T-cell (primary cell): ENCODE measurements at places on chromosomes 12 and 14.
A peak's percentile ranks its signal among the peaks of the same experiment; 100 is the strongest.

DNA sequence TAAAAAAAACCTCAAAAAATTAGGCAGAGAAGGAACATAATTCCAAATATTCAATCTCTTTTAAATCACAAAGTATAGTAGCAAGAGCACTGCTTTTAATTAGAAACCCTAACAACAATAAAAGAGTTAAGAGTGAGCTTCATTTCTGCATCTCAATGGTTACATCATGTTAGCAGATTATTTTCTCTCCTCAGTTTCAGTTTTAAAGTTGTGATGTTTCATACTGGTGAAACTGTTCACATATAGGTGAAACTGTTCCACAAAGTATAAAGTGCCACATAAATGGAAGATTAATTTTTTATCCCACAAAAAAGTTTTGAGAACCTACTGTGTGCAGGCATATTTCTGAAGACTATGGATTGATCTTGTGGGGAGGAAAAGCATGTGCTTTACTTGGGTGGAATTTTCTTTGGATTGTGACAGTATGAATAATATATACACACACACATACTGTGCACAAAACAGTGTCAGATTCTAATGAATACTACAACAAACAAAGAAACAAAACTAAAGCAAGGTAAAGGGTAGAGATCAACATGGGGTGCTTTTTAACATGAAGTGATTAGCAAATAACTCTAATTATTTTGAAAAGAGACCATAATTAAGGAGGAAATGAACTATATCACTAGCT, 17.1 kb downstream of the LUM start:
- DNase-seq, result no peak

DNA sequence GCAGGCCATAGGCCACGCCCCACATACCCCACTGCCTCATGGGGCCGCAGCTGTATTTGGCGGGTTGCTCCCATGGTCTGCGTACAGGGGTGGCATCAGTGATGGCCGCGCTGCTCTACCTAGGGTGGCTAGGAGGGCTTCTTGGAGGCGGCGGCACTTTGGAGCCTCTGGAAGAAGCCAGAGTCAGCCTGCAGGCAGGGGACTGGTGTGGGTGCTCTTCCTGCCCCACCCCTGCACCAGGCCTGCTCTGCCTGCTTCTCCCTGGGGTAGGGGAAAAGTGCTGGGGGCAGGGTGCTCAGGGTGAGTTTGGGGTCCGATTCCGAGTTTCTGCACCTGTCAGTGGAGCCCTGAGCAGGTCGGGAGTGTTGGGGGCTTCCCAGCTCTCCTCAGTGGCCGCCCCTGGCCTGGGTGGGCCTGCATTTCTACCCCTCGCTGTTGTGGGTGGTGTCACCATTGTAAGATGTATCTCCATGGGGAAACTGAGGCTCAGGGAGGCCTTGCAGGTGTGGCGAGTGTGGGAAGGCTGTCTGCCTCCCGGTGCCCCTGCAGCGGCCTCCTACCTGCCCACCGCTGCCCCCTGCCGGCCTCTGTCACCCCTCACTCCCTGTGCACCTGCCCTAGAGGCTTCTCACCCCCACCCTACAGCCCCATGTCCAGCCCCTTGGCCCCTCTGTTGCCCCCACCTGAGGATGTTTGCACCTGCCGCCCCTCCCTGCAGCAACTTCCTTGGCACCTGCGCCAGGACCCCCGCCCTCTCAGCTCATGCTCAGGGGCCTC, 5.5 kb downstream of the CEP170B start:
- DNase-seq, result no peak

DNA sequence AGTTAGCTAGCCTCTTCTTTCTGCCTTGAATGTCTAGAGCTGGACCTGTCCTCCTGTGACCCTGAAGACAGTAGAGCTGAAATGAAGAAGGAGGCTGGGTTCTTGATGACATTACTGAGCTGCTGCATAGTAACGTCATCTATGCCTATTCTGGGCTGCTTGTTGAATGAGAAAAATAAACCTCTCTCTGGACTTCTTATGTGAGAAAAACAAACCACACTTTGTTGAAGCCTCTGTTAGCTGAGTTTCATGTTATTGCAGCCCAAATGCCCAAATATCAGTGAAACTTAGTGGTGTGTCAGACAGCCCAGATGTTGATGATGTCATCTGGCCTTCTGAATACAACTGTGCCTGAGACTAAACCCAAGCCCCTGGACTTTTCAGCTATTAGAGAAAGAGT, 67.0 kb upstream of the MAX start:
- DNase-seq, result no peak

DNA sequence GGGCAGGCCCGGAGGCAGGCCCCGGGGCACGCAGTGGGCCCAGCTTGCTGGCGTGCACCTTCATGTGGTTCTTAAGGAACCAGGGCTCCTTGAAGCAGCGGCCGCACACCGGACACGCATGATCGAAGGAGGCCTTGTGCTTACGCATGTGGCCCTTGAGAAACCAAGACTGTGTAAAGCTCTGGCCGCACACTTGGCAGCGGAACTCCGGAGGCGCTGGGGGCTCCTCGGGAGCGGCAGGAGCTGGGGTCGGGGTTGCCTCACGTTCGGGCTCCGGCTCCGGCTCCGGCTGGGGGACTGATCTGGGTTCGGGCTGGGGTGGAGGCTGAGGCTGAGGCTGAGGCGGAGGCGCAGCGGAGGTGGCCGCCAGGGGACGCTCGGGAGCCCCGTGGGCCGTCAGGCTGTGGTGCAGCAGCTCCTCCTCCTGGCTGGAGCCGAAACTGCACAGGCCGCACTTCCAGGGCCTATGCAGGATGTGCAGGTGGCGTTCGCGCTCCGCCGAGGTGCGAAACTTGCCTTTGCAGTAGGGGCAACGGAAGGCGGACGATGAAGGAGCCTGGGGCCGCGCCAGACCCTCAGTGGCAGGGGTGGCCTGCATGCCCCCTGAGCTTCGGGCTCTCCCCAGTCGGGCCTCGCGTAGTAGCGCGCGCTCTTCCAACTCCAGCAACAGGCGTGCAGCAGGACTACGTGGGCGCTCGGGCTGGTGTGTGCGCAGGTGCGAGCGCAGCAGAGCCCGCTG, 6.0 kb downstream of the ZNF219 start:
- DNase-seq, result peak; percentile 90

DNA sequence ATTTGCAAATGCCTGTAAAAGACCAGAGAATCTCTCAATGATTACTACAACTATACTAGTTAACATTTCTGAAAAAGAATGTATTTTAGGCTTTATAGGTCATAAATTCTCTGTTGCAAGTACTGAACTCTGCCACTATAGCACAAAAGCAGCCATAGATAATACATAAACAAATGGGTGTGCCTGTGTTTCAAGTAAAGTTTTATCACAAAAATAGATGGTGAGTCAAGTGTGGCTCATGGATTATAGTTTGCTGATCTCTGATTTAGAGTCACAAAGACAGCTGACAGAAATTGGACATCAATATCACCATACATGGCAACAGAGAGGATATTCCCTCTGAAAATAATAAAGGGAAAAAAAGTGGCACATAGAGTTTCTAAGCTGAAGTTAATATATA, 68.1 kb downstream of the FSCB start:
- DNase-seq, result no peak

GRCh38 chr14:68278576-68279436, 459.2 kb downstream of the RAD51B start:
- DNase-seq, result no peak

GRCh38 chr14:34453226-34453625, 8.8 kb downstream of the SPTSSA start:
- no peak for DNase-seq

GRCh38 chr12:91093341-91093740, 18.0 kb downstream of the LUM start:
- DNase-seq, result no peak

DNA sequence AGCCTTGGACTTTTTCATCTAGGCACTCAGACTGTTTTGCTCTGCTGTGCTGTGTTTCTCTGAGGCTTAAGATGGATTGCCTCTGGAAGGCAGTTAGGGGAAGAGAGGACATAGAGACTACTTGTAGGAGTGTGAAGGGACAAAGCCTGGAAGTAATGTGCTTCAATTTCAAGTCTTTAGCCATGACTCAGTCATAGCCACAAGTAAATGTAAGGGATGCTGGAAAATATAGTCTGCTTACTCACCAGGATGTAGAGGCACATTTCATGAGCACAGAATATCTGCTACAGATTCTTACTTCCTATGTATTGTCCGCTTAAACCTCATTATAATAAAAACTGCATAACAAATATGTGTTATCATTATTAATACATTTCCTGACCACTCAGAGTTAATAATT, 794.3 kb upstream of the NOVA1 start:
- DNase-seq, result no peak

DNA sequence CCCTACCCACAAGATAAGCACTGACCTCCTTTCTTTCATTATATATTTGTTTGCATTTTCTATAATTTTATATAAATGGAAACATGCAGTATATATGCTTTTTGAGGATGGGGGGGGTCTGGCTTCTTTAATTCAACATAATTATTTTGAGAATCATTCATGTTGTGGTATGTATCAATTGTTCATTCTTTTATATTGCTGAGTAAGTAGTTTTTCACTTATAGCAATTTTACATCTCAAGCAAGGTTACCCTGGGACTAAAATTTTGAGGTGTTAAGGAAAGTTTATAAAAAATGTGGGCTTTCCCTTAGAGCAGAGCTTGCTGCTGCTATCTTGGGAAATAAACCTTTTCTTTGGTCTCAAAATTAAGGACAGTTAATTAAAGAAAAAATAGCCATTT, 89.9 kb upstream of the EGLN3 start:
- no peak for DNase-seq

GRCh38 chr12:12070674-12071656, at the start of gene BCL2L14:
Gene BCL2L14, plus strand, starts transcription at chr12:12070939. Its CDS starts 8,367 bp downstream, at chr12:12079306.
- no peak for DNase-seq

- DNase-seq, result no peak
These were observed 165.0 kb upstream of the RTL1 start for GRCh38 chr14:101068313-101069227.

DNA sequence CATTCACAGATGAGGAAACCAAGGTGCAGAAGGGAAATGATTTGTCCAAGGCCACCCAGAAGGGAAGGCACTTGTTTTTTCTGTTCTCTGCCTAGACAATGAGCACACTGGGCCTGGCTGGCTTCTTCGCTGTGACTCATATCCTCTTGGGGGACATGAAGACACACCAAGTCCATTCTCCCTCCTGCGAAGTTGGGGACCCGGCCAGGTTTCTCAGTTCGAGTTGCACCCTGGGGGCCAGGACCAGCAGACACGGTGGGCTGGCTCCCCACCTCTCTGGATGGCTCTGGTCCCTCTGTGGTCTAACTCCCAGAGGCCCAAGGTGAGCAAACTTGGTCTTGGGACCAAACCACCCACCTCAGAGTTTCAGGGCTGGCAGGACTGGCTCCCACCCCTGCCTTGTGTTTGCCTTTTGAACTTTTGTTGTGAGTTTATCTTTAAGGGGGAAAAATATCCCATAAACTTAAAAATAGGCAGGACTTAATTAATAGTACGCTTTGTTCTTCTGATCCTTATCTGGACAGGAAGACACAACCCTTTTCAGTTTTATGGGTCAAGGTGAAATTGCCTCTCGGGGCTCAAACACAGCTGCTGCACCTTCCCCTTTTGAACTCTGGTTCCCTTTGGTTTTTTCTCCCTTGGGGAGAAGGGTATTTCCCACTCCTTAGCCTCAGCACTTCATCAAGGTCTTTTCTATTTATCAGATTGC, 9.0 kb upstream of the MLEC start:
- no peak for DNase-seq

DNA sequence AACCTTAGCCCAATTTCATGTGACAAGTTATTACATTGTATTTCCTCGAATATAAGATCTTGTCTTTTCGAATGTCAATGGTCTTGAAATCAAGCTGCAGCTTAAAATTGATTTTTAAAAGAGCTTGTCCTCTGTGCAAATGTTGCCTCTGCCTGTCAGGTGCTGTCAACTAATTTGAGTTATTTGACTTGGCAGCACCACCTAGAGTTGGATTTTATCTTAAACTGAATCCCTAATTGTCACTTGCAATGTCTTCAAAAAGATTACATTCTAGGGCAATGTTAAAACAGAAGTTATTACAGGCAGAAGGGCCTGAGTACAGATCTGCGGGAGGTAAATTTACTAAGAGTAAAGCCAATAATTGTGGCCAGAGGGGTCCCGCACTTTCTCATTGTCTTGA, 26.2 kb upstream of the TUNAR start:
- no peak for DNase-seq

DNA sequence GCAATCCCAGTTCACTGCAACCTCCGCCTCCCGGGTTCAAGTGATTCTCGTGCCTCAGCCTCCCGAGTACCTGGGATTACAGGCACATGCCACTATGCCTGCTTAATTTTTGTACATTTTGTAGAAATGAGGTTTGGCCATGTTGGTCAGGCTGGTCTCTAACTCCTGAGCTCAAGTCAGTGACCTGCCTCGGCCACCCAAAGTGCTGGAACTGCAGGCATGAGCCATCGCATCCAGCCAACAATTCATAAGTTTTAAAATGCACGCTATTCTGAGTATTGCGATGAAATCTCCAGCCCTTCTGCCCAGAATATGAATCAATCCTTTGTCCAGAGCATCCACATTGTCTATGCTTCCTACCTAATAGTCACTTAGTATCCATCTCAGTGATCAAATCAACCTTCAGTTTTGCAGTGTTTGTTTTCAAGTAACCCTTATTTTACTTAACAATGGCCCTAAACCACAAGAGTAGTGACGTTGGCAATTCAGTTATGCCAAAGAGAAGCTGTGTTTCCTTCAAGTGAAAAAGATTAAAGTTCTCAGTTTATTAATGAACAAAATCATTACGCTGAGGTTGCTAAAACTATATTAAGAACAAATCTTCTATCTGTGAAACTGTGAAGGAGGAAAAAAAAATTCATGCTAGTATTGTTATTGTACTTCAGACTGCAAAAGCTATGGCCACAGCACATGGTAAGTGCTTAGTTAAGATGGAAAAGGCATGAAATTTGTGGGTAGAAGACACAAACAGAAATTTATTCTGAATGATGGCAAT, 11.0 kb downstream of the GCH1 start:
- no peak for DNase-seq

- no peak for DNase-seq
These were observed 60.5 kb upstream of the OR10AD1 start for GRCh38 chr12:48263617-48264016.

DNA sequence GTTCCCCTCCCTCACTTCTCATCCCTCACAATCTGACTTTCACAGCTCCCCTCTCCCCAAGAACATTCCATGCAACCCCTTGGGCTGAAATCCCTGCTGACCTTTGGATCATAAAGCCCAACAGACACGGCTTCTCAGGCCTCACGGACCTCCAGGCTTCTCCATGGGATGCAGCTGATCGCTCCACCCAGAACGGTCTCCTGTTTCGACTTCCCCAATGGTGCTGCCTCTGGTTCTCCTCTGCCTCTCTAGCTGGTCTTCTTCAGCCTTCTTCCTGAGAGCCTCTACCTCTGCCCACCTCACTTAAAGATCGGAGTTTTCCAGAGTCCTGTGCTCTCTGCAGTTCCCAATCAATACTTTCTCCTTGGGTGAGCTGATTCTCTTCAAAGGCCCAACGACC, 17.8 kb upstream of the PRMT8 start:
- DNase-seq, result no peak

GRCh38 chr14:85590784-85591183, 60.8 kb downstream of the FLRT2 start:
- DNase-seq, result no peak

DNA sequence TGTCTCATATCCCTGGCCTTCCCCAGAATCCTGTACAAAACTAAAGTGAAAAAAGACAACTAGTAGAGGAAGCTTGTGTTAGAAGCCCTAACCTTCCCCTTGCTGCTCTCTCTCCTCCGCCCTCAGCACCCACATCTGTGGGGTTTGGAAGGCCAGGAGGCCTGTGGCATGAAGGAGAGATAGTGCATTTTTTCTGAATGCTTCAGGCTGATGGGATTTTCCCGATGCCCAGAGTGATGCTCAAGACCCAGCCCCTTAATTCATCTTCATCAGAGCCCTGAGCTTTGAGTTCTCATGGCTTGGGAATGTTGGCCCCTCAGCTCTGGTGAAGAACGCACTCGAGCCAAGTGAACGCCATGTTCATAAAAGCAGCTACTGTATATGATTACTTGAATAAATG, 5.9 kb downstream of the FGF6 start:
- DNase-seq, result no peak
